ENCODE measurements at places on chromosomes 1 and 21.

GRCh38 chr1:48177257-48177656, 45.3 kb upstream of the SLC5A9 start:
- no peak for DNase-seq

DNA sequence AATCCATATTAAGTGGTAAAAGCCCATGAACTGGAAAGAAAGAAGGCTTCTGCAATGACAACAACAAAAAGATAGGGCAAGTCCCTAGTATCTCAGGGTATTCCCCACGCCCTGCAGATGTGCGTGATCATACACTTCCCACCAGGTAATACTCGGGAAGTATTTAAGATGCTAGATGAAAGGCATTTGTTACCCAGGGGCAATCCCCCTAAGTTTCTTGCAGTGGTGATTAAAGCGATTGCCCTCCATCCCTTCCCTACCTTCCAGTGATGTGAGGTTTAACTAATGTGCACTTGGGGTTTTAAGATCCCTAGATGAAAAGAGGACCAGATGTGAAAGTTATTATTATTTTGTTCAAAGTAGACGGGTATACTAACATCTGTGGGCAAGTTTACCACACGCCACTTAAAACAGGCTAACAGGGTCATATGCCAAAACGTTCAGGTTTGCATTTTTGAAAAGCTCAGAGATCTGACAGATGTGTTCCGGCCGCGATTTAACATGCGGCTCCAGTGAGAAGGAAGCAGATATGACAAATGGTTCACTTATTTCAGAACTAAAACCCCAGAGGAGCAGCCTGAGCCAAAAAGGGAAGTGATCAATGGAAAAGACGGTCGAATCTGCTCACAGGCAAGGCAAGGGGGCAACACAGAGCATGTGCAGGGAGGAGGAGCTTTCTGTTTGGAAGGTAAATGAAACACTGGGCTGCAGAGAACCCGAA, 17.4 kb downstream of the TIAM1 start:
- no peak for DNase-seq

- no peak for DNase-seq
These were observed 108.4 kb upstream of the ZNHIT6 start for GRCh38 chr1:85816606-85817005.

DNA sequence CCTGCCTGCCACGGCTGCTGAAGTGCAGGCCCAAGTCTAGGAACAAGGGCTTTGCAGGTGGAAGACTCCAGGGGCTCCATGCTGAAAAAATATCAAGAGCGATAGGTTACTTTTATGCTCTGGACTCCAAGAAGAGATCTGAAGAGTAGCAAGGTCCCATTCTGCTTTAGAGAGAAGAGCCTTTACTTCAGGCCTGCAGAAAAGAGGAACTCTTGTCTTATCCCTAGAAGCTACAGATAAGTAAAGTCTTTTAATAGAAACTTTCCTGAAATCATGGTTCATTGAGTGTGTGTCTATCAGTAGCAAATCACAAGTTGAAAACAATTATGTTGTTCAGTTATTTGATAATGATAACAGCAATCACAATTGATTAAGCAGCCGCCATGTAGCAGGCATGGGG, 113.3 kb downstream of the TNR start:
- no peak for DNase-seq

DNA sequence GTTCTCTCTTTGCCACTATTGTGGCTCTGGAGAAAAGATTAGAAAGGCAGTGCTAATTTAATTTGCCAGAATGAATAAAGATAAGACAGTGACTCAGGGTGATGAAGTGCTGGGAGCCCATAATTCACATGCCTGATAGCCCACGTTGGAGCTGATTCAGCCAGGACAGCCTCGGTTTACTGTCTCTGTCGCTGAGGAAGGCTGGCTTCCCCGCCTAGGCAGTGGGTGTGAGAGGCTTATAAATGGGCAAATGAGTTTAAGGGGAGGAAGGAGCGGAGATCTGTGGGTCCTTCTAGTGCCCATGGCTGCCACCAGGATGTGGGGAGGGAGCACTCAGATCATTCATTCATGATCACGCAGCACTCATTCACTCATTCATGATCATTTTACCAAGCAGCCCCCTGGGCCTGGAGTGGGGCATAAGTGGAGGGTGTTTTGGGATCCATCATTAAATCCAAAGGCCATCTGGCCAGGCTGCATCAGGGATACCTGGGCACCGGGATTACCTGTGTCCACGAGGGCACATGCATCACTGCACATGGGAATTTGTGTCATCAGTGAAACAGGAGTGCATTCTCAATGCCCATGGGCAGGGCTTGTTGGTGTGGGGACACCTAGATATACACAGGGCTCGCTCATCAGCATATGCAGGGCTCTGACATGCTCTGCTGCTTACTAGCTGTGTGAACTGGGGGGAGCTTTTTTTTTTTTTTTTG, 315.4 kb downstream of the MATN1 start:
- DNase-seq = no peak

DNA sequence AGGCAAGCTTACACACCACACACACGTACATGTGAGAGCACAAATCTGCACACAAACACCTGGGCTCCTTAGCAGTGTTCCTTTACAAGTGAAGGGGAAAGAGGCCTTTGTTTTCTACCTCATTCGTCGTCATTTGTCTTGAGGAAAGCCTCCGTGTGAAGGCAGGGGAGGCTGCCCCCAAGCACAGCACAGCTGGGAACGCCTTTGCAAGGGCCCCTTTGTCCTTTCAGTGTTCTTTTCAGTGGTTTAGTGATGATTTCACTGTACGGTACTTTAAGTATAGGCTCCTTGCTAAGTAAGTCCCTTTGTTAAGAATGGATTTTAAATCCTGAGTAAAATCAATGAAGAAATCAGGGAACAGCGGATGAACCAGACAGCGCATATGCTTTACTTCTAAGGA, 94.1 kb downstream of the PGBD5 start:
- no peak for DNase-seq

DNA sequence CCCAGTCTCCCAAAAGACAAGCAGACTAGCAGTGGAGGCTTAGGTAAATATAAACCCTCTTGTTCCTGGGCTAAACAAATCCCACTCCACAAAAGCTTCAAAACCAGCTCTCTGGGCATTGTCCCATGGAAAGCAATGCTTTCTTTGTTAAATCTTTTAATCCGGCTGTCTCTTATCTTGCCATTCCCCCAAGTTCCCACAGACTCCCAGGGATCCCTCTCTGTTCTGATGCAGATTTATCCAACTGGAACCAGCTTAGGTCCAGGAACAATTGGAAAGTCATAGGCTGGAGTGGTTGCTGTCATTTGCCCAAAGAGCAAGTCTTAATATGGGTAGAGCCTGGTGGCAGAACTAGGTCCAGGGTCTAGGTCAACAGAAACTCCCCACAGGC, 110.1 kb upstream of the ATP1A1 start:
- no peak for DNase-seq

All from stimulated activated CD4-positive, alpha-beta T cell treated with anti-CD3 and anti-CD28 coated beads, TNF-alpha, amount 100 ng/mL, for 1 hour (primary cell).